Airway epithelial cell (primary cell): ENCODE measurements at places on chromosomes 7 and 10. TPM values are rescaled to one million over a fixed set of nuclear protein-coding genes. Genes with fewer than 3 reads are reported as not detected.

Gene PPP1R3C
- 4.4 and 6.7 TPM in 2 replicates for total RNA-seq

Gene PRF1
- total RNA-seq, result not detected in 2 replicates

Gene PANK1
- total RNA-seq, result 4.8 and 5.9 TPM in 2 replicates

Gene RPEL1
- total RNA-seq, result not detected in 2 replicates

Gene SRRM3
- total RNA-seq, result 0.19 and 0.85 TPM in 2 replicates

Gene ERVW-1
- not detected in 2 replicates for total RNA-seq

Gene CYP2C19
- 0.14 TPM in 1 of 2 replicates, not detected in the other for total RNA-seq

Gene TRPV5
- total RNA-seq, result not detected in 2 replicates

Gene GDF10
- total RNA-seq, result not detected in 2 replicates

Gene BMPER
- 1.3 and 2.0 TPM in 2 replicates for total RNA-seq

Gene IRF5
- total RNA-seq, result 16.3 and 19.5 TPM in 2 replicates

Gene GPR26
- not detected in 2 replicates for total RNA-seq

Gene PAPSS2
- total RNA-seq, result 4.2 and 6.6 TPM in 2 replicates
